T-helper 1 cell (primary cell): ENCODE measurements at places on chromosomes 5 and 9.

DNA sequence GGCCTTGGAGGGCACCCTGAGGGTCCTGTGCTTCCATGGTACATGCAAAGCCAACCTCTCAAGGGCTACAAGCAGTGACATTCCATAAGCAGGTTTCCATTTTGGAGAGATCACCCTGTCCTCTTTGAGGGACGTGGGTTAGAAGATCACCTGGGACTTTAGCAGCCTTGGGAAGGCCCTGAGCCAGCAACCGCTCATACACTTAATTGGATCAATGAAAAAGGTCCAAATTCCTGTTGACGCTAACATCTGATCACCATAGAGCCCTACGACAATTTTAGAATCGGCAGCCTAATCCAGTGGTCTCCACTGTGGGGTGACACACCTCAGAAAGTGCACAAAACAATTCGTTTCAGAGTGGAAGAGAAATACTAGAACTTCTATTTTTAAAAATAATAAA, 196.0 kb upstream of the NR3C1 start:
- DNase-seq = no peak

- DNase-seq = no peak
Observed at GRCh38 chr9:19216466-19216865, 14.0 kb upstream of the DENND4C start.

GRCh38 chr5:113271015-113271414, 163.8 kb downstream of the TSSK1B start:
- DNase-seq = no peak

GRCh38 chr5:109550077-109550476, 139.7 kb upstream of the MAN2A1 start:
- DNase-seq = no peak

DNA sequence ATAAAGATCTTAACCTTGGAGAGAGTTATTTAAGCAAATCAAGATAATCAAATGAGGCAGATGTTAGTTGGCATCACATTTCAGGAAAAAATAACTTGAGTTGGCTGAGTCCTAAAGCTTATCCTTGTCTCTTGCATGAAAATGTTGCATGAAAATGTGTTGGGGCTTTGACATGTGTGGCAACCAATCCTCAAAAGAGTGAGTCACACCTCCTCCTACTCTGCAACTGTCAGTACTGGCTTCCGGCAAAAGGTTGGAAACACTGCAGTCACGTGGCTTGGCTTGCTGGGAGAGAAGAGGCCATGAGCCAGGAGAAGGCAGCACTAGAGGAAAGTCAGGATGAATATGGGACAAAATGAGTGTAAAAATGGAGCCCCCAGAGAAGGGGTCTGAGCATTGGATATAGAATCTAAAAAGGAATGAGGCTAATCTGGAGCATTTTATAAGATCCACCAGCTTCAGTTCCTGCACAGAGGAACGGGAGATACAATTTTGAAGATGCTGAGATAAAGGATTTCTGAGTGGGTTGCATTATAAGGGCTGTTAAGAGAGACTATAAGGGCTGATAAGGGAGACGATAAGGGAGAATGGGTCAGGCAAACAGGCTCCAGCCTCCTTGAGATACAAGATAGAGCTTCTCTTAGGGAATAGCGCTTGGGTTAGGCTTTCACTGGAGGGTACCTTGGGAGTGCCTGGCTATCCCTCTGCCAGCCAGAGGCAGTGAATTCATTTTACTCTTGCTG, 43.1 kb downstream of the SPATA31D1 start:
- DNase-seq = no peak

DNA sequence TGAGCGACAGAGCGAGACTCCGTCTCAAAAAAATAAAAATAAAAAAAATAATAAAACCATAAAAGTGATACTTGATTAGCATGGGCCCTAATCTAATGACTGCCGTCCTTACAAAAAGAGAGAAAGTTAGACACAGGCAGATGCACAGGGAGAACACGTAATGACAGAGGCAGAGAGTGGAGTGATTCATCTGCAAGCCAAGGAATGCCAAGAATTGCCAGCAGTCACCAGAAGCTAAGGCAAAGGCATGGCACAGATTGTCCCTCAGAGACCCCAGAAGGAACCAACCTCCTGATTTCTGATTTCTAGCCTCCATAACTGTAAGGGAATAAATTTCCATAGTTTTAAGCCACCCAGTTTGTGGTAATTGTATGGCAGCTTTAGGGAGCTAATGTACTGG, 79.6 kb upstream of the FREM1 start:
- no peak for DNase-seq

DNA sequence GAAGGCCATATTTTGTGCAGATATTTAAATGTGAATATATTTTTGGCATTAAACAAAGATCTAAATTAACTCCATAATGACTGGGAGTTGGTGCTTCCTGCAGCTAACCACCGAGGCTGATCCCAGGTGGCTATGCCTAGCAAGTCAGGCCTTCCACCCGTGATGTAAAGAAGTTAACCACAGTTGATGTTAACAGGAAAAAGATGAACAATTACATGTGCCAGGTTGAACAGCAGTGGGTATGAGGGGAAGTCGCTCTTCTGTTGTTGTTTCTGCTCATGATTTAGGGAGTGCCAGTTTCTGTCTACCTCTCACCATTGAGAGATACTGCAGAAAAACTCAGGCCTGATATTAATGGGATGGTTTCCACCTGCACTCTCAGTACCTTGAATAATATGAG, 334.3 kb downstream of the EBF1 start:
- DNase-seq = no peak

DNA sequence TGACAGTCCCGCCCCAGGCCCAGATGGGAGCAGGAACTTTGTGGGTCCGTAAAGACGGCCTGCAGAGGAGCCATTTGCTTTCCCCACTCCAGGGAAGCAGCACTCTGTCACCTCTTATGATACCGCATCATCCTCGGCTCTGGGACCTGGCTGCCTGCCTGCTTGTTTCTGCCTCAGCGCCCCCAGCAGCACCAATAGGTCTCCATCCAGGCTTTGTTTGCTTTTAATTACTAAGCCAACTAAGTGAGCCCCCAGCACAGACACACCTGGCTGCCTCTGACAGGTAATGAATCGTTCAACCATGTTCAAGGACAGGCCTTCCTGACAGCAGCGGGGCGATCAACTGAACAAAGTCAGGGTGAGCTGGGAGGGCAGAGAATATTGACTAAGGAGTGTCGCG, 141.4 kb downstream of the C5orf15 start:
- no peak for DNase-seq

- no peak for DNase-seq
Observed at GRCh38 chr5:119681734-119682133, 52.4 kb downstream of the FAM170A start.

DNA sequence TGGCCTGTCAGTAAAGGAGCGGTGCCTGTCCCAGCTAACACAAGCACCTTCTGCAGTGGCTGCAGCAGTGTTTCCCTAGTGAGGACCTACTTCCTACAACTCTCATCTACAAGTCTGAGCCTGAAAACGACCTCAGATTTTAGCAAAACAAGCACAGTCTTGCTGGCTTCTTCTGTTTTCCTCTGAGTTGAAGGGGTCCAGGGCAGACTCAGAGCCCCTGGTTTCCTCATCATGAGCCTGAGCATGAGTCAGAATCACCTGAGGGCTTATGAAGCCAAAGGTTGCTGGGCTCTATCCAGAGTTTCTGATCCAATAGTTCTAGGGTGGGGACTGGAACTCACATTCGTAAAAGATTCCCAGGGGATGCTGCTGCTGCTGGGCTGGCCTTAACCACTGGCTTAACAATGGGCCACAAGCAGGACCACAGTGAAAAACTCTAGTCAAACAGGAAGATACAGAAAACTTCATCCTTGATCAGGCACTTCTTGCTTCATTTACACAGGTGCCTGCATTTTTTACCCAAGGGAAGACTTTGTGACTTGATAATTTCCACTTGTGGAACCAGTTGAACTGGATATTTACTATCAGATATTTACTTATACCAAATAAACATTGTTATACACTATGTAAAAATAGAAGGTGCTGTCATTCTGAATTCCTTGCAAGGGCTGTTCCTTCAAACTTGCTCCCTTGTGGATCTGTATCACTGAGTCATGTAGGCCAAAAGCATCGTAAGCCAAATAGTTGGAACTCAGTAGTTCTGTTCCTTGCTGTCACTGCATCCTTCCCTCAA, 4.3 kb upstream of the ACER2 start:
- no peak for DNase-seq

DNA sequence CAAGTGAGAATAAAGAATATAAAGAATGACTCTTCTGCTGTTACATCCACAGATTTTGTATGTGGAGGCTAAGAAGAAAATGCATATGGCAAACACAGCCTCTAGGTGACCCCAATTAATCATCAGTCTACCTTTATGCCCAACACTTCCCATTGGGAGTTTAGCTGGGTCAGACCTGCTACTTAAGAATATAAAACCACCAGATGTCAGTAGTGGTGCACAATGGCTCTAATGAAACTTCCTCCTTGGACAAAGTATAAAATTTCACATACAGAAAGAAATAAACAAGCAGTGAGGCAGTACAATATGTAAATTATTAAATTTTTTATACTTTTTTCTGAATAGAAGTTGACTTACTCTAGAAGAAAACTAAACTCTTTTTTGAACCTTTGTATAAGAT, 539.9 kb downstream of the BRINP1 start:
- DNase-seq = no peak

DNA sequence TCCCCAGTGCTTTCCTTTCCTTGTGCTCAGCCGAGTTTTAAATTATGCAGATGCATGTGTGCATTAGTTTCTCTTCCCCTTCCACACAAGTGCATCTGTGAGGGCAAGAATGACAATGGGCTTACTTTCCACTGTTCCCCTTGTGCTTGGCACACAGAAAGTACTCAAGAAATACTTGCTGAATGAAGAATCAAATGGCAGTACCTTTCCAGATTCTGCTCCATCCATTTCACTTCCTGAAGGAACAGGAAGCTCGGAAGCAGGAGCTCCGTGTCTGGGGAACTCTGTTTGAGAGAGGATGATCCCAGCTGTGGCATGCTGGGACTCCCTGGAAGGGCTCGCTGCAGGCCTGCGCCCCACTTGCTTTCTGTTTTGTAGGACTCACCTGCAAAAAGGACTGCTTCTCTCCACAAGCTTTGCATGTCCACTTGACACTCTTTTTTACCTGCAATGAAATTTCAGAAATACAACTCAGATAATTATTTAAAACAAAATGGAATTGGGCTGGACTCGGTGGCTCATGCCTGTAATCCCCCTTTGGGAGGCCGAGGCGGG, 5.5 kb downstream of the MRNIP start:
- DNase-seq = no peak

- no peak for DNase-seq
Observed at GRCh38 chr5:73897893-73898292, 271.9 kb downstream of the ARHGEF28 start.

GRCh38 chr5:53035868-53036381, 46.8 kb downstream of the ITGA2 start:
- DNase-seq = no peak
